ENCODE measurements at places on chromosomes 12 and 14. TPM values are rescaled to one million over a fixed set of nuclear protein-coding genes. Genes with fewer than 3 reads are reported as not detected.

- peak; percentile 44 for DNase-seq
These were observed 54.4 kb upstream of the BTG1 start for GRCh38 chr12:92199819-92200576.

- DNase-seq: no peak
These were observed 91.3 kb downstream of the DUSP6 start for GRCh38 chr12:89260841-89261637.

DNA sequence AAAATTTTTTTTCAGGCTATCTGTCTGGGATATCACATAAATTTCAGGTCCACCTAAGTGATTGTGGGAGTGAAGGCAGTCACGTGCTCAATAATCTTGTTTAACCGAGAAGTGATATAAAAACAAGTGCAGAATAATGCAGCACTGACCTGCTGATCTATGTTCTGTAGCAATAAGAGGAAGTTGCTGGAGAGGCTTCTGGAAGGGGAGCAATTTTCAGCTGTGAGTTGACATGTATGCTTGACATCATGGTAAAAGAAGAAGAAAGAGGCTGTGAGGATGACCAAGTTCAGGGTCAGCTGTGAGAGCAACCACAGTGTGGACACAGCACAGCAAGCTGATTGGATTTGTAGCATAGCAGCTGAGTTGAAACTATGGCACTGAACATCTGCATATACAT is 172.0 kb upstream of the PELI2 start:
- no peak for DNase-seq

DNA sequence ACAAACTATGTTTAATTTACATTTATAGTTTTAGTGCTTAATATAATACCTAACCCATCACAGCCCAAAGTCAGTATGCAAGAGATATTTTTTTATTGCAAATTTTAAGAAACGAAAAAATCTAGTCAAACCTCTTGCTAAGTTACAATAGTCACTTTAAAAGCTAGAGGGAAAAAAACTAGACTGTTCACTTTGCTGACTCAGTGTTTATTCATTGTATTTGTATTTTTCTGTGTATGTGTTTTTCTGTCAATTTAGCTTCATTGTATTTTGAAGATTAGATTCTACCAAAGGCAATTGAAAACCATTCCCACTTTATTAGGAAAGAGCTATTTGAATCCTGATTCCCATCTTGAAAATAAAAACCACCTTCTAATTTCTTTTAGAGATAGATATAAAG is 891.5 kb downstream of the SLC16A7 start:
- DNase-seq: no peak

- DNase-seq: no peak
These were observed 5.6 kb downstream of the TCTN1 start for GRCh38 chr12:110619534-110619953.

- no peak for DNase-seq
These were observed 145.1 kb downstream of the KIF26A start for GRCh38 chr14:104283197-104284106.

- peak; percentile 37 for DNase-seq
These were observed 16.5 kb downstream of the NINJ2 start for GRCh38 chr12:646442-647384.

- no peak for DNase-seq
These were observed 229.6 kb upstream of the EGLN3 start for GRCh38 chr14:34180434-34180833.

DNA sequence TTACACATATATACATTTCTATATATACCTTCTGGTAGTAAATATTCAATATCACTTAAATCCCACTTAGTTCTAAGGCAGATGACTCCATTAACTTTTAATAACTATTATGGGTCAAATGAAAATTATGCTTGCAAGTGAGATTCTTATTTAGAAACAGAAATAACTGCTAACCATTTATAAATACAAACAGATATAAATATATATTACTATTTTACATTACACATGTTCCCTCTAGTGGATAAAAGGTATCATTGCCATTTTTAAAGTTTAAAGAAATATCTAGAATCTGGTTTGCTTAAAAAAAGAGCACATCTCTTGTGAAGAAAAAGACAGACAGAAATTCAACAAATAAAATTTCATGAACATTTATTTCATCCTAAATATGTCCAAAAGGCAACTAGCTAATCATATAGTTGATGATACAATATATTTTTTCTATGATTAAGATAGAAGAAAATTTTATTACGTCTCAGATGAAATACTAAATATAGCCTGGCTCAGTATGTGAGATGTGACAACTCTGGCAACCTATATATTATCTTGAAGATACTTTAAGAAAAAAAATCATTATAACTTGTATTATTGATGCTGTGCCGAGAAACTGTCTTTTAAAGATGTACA is 11.7 kb upstream of the RAD51AP1 start:
- peak; percentile 33 for DNase-seq

GRCh38 chr12:70692681-70693288 is 55.6 kb upstream of the PTPRB start:
- DNase-seq: peak; percentile 4

DNA sequence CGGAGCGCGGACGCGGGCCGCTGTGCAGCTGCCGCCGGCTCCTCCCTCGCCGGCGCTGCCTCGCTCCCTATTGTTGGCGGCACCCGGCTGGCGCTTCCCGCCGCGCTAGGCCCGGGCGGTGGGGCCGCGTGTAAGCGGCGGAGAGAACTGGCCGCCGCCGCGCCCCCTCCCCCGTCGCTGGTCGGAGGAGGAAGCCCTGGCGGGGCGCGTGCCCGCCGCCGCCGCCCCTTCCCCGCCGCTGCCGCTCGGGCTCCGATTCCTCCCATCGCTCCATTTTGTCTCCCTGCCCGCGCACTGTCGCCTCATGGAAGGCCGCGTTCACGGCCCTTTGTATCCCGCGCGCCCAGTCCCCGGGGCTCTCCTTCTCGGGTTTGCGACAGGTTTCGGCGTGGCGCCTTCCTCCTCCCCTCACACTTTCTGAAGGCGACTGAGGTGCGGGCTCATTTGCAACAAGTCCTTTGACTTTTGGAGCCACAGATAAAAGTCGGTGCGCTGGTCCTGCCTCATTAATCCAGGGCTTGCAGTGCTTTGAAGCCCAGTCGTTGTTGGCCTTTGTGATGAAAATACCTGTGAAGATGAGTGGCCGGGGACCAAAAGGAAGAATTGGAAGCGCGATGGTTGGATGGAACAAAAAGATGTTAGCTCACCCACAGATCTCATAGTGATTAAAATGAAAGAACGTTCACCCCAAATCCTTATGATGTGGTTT is 707 bp downstream of the CPSF6 start:
- DNase-seq: peak; percentile 43

GRCh38 chr12:112575559-112576067 is 156.9 kb downstream of the PTPN11 start:
- DNase-seq: no peak

DNA sequence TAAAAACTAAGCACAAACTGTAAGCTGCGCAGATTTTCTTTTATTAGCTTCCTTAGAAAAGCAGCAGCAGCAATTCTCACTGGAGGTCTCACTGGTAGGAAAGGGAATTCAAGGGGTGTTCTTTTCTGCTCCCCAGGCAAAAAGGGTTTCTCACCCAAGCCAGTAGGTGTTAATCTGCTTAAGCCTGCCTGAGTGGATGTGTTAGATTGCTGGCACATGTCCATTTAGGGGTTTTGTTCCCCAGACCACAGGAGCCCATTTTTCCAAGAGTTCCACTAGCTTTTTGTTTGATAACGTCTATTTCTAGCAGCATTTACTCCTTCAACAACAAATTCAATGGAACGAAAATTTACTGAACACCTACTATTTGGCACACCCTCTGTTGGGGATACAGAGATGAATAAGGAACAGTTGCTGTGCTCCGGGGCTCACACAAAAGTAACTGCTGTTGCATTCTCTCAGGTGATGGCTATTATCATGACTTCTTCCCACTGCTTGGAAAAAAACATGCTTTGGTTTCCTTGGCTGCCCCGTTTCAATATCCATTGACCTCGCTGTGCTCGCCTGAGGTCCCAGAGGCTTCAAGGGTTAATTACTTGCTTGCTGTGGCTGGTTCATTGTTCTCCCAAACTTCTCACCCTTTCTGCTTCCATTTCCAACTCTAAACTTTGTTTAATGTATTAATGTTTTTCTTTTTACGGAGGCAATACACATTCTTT is 31.1 kb upstream of the RIC8B start:
- DNase-seq: no peak

- no peak for DNase-seq
These were observed 20.2 kb downstream of the TMEM106C start for GRCh38 chr12:47983541-47984115.

GRCh38 chr14:71322655-71323250 is 415.5 kb downstream of the PCNX1 start:
- DNase-seq: peak; percentile 67

DNA sequence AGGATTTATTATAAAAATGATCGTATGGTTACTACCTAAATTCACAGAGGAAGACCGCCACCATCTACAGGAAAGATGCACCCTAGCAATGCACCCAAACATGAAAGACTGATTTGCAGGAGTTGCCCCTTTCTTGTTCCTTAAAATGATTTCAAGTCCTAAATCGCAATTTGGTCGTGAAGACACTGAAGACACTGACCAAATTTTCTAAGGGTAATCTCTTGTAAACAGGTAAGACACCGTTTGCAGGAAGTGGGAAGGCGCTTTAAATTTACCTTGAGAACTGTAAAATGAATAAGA is 1.0 kb downstream of the SOS2 start:
- no peak for DNase-seq

DNA sequence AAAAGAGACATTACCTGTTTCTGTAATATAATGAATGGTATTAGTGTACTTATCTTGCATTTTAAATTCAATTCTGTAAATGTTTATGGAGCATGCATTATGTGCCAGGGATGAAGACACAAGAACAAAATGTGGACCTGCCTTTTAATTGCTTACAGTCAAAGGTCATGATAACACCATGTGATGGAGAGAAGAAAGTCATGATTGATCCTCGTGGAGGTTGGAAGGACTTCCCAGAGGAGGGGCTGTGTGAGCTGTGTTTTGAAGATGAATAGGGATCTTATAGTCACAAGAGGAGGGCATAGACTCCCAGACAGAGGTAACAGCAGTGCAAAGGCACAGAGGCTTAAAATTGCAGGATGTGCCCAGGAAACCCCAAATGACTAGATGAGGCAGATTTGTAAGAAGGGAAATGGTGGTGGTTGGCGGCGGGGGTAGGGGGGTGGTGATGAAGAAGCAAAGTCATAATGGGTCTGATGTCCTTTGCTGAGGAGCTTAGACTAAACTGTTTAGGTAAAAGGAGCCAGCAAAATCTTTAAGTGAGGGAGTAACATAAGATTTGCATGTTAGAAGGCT is 151.5 kb downstream of the PRKCH start:
- DNase-seq: peak; percentile 69

DNA sequence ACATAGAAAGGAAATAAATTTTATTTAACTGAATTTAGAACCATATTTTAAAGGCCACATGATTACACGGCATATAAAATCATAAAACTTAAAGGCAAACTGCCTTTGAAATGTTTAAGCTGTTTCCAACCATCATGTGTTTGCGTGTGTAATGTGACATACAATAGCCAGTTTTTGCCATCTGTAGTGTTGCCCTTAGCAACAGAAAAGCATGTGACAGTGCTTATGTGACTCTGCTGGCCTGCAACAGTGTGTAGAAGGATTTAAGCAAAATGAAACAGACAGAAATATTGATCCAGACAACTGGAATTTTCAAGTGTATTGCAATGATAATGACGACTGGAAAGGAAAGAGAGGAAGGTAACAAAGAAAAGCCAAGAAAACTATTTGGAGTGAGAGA is 49.5 kb downstream of the TSPAN19 start:
- no peak for DNase-seq

GRCh38 chr12:95126076-95126475 is 52.7 kb upstream of the NR2C1 start:
- DNase-seq: no peak

DNA sequence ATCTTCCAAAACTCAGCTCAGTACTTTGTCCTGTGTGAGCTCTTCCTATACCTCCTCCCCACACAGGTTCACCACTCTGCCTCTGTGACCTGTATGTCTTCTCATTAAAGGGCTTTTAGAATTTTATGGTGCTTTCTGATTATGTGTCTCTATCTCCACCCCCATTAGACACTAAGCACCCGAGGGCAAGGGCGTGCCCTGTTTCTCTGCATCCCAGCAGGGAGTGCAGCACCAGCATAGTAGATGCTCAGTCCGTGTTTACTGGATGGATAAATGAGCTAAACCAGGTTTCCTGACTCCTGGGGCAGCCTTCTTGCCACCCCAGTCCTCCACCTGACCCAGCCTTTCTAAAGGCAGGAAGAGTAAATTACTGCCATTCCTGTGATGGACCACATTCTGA is 333.8 kb downstream of the CACNA1C start:
- DNase-seq: no peak

DNA sequence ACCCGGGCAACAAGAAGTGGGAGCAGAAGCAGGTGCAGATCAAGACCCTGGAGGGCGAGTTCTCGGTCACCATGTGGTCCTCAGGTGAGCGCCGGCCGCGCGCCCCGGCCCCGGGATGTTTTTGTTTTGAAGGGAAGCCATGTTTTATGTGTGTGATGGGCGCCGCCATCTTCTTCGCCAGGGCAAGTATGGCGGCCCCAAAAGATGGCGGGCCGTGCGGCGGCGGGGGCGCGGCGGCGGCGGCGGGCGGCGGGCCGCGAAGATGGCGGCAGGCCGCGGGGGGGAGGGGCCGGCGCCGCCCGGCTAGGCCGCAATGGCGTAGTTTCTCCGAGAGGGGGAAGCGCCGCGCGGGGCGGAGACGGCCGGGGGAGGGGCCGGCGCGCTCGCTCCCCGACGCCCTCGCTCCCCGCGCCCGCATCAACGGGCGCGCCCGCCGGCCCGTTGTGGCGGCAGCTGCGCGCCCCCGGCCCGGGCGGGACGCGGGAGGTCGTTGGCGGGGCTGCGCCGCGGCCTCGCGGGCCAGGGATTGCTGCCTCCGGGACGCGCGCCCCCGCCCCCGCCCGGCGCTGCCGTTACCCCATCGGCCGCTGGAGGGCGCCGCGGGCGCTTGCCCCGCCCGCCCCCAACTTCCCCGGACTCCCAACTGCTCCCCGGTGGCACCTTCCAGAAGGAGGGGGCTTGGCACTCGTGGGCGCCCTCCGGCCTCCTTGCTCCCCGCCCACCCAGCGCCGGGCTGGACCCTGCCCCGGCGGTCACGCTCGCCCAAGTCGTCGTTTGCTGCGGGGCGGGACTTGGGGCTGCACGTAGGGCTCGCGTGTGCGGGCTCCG is 1.1 kb downstream of the YY1 start:
- DNase-seq: peak; percentile 94

DNA sequence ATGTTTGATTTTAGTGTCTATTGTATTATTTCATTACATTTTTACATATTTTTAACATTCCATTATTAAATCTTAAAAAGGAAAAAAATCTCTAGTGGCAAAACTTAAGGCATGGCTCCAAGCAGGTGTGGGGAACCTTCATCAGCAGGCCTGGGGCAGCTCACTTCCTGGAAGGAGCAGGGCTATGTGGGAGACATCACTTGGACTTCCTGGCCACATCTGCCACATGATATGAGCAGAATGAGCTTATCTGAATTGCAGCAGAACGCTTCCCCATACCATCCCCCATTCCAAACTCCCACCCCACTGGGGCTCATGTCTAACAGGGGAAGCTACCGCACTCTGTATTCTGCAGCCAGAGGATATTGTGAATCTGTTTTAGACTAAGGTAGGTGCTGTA is 35.0 kb upstream of the KCNA1 start:
- no peak for DNase-seq

The DNAJC22 gene
- 2.6 TPM for total RNA-seq

The NELL2 gene
- total RNA-seq: not detected

The EXOC3L4 gene
- under 0.01 TPM for total RNA-seq

The P3H3 gene
- total RNA-seq: 91.1 TPM

The GZMH gene
- not detected for total RNA-seq

The IFI27L2 gene
- 94.1 TPM for total RNA-seq

The MANSC4 gene
- not detected for total RNA-seq

The CLEC7A gene
- under 0.01 TPM for total RNA-seq

The TAS2R20 gene
- total RNA-seq: 5.5 TPM

The CCND2 gene
- total RNA-seq: 7.1 TPM

The KLHDC1 gene
- total RNA-seq: 2.6 TPM

Measured in fibroblast of villous mesenchyme (primary cell).